ENCODE measurements at places on chromosomes 2 and 18.

- DNase-seq: no peak
Observed at GRCh38 chr18:5729983-5730699, 165.2 kb downstream of the TMEM200C start.

- no peak for DNase-seq
Observed at GRCh38 chr2:16525265-16525887, 140.3 kb downstream of the CYRIA start.

DNA sequence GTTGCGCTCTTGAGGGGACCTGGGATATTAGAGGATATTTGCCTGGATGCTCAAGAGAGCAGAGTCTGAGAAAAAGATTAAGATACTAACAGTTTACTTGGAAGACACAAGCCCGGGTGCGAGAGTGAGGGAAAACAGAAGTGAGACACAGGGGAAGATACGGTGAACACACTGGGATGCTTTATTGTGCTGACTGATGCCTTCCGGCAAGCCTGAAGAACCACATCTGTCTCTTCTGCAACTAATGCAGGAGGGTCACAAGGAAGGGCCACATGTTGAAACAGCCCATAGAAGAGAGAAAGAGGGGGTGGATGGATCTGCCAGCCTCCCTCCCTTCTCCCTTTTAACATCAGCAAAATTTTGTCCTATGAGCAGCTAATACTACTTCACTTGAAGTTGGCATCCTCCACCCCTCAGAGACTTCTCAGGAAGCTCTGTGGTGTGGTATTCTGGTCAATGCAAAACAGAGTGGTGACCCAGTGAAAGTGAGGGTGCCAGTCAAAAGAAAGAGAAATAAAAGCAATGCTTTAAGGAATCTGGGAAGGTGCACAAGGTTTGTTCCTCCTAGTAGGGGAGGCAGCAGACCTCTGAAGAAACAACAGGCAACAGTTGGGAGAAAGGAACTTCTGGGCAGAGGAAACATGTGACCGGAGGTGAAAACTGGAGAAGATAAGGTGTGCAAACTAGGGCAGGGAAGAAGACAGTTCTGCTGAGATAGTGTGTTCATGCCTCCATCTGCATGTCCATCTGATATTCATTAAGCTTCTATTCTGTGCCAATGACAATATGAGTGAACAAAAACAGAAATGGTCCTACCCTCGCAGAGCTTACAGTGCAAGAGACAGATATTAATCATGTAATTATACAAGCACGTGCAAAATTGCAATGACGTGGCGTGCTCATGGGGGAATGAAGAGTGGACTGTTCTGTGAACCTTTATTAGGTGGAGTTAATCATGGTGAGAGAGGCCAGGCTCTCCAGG, 107.1 kb downstream of the LYPD6B start:
- no peak for DNase-seq

DNA sequence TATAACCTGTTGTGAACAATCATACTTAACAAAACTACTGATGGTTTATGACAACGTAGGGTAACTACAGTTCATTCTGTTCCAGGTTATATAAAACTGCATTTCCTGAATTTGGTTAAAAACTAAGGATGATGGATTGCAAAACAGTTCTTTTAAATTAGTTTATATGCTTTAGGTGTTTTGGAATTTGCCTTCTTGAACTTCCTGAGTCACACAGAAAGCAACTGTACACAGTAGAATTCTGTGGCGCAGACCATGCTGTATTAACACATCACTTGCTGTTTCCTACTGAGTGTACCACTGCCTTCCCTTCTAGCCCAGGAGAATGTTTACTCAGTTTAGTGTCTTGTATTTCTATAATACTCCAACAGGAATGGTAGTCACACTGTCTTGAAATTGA, 19.4 kb downstream of the ITGB1BP1 start:
- no peak for DNase-seq

- DNase-seq: no peak
Observed at GRCh38 chr2:38038682-38039081, 37.3 kb downstream of the CYP1B1 start.

DNA sequence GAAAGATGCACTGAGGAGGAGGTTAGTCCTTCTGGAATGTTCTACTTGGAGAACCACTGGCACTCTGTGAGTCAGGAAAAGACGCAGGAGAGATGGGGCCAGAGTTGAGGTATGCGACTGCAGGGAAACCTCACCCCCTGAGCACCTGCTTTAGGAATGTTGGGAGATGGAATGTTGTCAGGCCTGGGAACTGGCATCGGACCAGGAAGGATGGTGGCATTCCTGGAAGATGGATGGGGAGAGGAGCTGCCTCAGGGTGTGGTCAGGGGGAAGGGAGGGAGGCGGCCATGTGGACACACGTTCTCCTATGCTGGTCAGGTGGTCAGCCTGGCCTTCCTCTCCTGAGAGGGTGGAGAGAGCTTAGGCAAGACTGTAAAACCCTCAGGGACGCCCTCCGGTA, 146.3 kb downstream of the CELF4 start:
- no peak for DNase-seq

GRCh38 chr2:119638685-119639554, 40.1 kb upstream of the TMEM177 start:
- no peak for DNase-seq

- DNase-seq: no peak
Observed at GRCh38 chr2:120518819-120519218, 172.9 kb downstream of the INHBB start.

GRCh38 chr18:68519336-68519735, 195.6 kb downstream of the TMX3 start:
- no peak for DNase-seq

Data from HFF-Myc (cell line).